ENCODE measurements at places on chromosomes 6 and 20.

GRCh38 chr6:81774542-81774941, 22.1 kb upstream of the TENT5A start:
- DNase-seq, result no peak

- no peak for DNase-seq
Observed at GRCh38 chr6:6872459-6873344, 235.1 kb upstream of the RREB1 start.

GRCh38 chr20:645318-646106, 7.5 kb downstream of the SRXN1 start:
- peak; percentile 39 for DNase-seq

DNA sequence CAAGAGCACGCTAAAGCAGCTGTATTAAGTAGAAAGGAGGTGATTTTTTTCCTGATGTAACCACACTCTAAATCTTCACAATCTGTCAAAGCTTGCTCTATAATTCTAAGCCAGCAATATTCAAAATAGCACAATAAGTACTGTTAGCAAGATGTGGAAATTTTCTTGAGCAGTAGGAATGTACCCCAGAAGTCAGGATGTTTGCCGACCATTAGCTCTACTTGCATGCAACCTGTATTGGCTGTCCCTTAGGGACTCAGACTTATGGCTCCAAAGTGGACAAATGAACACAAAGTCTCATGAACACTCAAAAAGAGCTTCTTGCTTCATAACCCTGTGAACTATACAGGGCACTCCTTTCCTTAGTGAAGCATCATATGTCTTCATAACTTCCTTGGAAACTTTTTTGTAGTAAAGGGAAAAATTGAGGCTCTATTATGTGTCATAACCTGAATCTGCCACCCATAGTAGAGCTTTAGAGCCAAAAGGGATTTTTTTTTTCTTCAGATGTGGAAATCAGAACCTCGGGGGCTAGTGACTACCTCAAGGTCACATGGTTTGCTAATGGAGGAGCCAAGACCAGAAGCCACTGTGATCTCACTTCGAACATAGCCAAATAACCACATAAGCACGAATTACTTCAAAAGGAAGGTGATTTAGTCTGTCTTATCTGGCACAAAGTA, 54.5 kb downstream of the ADGRG6 start:
- DNase-seq, result no peak

- no peak for DNase-seq
Observed at GRCh38 chr6:116836606-116837342, 7.9 kb upstream of the GPRC6A start.

DNA sequence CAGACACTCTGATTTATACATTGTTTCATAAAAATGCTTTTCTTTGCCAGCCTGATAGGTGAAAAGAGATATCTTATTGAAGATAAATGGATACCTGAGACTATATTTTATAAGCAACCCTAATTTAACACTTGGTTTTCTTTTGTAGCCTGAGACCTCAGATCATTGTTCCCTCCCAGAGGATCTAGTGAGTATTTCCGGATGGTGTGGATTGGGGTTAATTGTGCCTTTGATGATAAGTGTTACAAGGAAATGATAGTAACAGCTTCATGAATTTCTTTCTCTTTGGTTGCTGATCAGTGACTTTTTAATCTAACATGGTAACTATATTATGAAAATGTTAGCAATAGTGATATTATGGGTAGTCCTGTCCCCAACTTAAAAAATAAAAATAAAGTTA, 30.4 kb downstream of the KDM1B start:
- DNase-seq, result no peak

GRCh38 chr6:24357336-24358218, at the start of gene DCDC2:
Gene DCDC2 (minus strand): TSS chr6:24358059. CDS start chr6:24357750, 309 bp downstream.
- DNase-seq, result no peak

DNA sequence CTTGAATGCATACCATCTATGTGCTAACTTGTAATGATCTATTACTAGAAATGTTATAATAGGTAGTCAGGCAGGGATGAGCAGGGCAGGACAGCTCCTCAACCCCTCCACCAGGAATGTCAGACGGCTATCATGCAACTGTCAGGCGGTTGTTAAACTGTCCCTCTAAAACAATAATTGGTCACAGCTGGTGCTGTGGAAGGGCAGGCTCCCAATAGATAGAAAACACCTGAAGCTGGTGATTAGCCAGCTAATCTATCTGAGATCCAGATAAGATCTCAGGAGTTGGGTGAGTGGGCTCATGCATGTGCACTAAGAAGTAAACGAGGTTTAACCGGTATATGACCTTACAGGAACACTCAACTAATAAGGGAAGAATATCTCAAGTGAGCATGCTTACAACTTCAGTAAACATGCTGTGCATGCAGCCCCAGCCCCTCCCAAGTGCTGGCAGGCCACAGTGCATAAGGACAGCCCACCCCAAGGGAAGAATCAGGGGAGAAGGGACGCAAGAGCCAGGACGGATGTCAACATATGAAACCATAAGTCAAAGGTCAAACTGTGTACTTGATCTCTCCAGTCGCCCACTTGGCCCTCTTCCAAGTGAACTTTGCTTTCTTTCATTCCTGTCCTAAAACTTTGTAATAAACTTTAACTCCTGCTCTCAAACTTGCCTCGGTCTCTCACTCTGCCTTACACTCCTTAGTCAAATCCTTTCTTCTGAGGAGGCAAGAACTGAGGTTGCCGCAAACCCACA, 566.2 kb upstream of the NRSN1 start:
- no peak for DNase-seq

DNA sequence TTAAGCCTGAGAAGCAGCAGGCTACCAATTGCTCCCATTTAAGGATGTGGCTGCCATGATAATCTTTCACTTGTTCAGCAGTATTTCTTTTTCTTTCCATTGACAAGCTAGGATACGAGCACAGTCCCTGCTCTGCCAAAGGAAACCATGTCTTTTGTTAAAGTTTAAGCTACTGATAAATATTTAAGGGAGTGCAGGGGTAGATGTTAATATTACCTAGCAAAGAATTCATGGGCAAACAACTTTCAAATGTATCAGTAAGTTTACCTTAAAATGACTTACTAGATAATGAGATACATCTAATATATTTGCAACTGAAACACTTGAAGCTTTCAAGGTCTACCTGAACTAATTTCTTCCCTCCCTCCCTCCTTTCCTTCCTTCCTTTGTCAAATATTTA, 77.3 kb downstream of the OPN5 start:
- no peak for DNase-seq

DNA sequence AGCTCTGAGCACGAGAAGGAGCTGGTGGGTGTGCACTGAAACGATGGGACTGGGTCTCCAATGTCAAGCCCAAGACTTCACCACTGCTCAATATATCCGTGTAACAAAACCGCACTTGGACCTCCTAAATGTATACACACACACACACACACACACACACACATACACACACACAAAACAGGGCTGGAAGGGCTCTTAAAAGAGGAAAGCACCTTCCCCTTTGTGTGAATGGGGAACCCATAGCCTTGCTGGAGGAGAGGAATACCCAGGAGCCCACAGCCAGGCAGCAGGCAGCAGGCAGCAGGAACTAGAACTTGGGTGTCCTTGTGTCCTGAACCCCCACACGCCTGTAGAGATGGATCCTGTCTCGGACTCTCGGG, 29.8 kb downstream of the TGM2 start:
- no peak for DNase-seq

DNA sequence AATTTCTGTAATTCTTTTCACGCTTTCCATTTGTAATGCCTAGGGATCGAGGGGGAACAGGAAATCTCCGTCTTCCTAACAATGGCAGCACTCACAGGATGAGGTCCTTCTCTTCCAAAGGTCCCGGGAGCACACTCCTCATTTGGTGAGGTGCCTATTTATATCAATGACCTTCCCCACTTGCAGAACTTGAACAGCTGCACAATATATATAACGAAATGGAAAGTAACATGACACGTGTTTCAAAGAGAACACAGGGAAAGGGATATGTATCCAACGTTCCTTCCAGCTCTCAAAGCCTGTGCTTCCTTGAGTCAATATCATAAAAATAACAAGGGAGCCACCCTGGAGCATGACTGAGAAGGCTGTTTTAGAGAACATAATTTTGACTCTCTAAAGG, 78.6 kb upstream of the RBM24 start:
- DNase-seq, result no peak

DNA sequence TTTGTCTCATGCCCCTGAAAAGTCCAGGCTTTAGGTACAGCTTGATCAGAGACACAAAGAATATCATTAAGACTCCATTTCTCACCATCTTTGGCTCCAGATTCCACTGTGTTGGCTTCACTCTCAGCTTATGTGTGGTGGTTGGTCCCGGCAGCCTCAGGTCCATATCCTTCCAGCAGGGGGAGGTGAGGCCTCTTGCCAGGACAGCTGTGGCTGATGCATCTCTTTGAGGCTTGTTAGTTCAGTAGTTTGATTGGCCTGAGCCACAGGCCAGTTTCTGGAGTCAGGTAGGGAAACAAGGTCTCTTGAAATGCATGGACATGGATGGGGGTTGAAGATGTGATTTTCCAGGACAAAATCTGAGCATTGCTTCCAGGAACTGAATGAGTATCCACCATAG, 62.4 kb downstream of the JAG1 start:
- no peak for DNase-seq

- no peak for DNase-seq
Observed at GRCh38 chr20:53555081-53555480, 38.6 kb downstream of the ZNF217 start.

GRCh38 chr6:133671376-133671775, 217.5 kb upstream of the TCF21 start:
- no peak for DNase-seq

GRCh38 chr20:50725724-50726005, 5.7 kb upstream of the PARD6B start:
- DNase-seq, result no peak

GRCh38 chr6:32845384-32845884, 1.6 kb upstream of the PSMB8 start:
- DNase-seq, result no peak

- no peak for DNase-seq
Observed at GRCh38 chr6:16092140-16092539, 36.7 kb upstream of the MYLIP start.

GRCh38 chr6:19325335-19325789, 511.8 kb upstream of the ID4 start:
- DNase-seq, result no peak

- DNase-seq, result no peak
Observed at GRCh38 chr20:23412026-23412425, 9.3 kb downstream of the NAPB start.

DNA sequence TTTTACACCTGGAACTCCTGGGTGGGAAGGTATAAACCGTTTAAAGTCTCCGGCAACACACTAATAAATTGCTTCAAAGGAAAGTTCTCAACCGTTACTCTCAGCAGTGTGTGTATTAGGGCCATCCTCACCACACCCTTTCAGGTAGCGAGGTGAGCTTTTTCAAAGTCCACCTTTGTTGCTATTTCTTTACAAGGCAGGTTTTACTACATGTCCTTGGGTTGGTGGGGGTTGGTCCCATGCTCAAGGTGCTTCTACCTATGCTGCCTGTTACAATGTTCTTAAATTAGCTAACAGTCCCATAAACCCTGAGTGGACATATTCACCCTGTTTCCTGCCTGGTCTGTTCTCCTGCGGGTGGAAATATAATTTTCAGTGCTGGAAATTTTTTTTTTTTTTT, 13.2 kb upstream of the OSER1 start:
- no peak for DNase-seq

- DNase-seq, result no peak
Observed at GRCh38 chr6:10385524-10386132, 29.2 kb downstream of the TFAP2A start.

DNA sequence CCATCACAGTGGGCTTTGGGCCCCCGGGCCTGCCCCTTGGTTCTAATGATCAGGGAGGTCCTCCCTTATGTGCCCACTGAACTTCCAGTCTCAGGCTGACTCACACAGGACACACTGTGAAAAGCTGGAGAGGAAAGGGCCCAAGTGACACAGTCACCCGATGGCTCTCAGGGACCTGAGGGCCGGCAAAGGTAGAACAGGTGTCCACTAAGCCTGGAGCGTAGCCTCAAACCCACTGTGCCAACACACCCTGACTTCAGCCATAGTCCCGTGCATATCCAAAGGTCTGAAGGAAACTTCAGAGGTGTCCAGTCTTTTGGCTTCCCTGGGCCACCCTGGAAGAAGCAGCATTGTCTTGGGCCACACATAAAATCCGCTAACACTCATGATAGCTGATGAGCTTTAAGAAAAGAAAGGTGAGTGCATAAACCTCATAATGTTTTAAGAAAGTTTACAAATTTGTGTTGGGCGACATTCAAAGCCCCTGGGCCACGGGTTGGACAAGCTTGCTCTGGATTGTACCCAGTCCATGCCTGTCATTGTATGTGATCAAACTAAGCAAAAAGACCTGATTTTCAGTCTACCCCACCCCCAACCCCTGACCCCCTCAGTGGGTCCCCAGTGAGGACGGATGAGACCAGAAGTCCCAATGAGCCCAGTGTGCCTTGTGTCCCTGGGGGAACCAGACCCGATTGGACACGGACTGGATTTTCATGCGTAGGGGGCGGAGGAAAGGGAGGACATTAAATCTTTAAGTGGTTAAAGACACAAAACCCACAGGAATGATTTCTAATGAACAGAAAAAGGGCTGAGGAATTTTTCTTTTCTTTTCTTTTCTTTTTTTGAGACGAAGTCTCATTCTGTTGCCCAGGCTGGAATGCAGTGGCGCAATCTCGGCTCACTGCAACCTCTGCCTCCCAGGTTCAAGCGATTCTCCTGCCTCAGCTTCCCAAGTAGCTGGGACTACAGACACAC, 6.1 kb downstream of the RAMACL start:
- DNase-seq, result no peak

- no peak for DNase-seq
Observed at GRCh38 chr20:37291724-37292126, 2.3 kb downstream of the MANBAL start.

DNA sequence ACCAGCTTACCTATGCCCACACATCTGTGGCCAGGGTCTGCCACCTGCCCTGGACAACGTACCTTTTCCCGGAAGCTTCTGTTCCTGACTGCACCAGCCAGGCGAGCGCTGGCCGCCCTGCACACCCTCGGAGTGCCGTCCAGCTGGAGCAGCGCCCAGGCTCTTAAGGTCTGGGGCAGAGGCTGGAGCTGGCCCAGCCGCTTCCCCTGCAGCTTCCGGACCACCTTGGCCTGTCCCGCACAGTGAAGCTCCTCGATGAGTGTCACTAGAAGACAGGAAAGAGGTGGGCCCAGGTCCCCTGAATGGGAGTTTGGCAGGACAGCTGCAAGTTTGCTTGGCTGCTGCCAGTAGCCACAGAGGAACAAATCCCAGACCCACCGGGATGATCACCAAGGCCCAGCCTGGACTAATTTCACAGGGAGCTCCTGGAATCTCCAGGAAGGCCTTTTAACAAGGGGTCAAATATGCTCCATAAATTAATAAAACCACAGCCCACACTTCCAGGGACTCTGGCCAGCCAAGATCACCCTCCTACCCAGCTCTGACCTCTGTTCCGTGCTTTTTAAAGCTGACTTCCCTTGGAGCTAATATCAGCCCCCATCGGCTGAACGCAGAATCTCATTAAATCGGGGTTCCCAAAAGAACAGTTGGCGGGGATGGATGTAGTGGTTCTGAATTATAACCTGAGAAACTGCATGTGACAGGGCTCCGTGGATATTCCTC, 82.3 kb downstream of the PTPN1 start:
- no peak for DNase-seq

- no peak for DNase-seq
Observed at GRCh38 chr6:100538086-100538485, 73.4 kb upstream of the SIM1 start.

GRCh38 chr6:13953061-13953705, 28.4 kb downstream of the RNF182 start:
- no peak for DNase-seq

- DNase-seq, result no peak
Observed at GRCh38 chr6:3911614-3912336, 62.6 kb downstream of the FAM50B start.
